NCI-H2227 treated with DMSO at 0.1 percent for 48 hours (cell line): ENCODE measurements at places on chromosomes 6 and 20.

- DNase-seq, result no peak
Observed at GRCh38 chr6:13653296-13653695, 38.2 kb downstream of the NOL7 start.

DNA sequence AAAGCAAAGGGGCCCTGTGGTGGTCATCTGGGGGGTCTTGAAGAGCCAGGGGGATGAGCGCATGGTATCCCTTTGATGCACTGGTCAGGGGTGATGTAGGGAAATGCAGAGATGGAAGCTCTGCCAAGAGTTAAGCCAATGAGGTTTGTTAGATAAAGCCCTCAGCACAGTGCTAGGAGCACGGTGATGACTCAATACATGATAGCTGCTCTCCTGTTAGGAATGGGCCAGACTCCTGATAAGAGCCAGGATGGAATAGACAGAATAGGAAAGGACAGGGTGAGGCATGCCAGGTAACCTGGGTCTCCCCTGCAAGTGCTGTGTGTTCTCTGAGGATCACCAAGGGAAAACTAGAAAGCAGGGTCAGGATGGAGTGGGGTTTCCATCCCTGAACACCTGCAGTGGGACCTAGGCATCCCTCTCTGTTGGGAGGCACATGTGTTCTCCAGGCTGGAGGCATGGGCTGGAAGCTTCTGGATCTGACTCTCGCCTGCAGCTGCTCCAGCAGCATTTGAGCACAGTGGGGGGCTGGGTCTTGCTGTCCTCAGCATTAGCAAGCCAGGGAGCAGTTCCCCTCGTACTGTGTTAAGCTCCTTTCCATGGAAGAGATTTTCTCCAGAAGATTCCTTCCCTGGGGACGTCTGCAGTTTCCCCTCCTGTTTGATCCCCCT, 71.8 kb upstream of the TIAM2 start:
- DNase-seq, result no peak

GRCh38 chr20:41116282-41116956, 20.9 kb upstream of the PLCG1 start:
- DNase-seq, result no peak

DNA sequence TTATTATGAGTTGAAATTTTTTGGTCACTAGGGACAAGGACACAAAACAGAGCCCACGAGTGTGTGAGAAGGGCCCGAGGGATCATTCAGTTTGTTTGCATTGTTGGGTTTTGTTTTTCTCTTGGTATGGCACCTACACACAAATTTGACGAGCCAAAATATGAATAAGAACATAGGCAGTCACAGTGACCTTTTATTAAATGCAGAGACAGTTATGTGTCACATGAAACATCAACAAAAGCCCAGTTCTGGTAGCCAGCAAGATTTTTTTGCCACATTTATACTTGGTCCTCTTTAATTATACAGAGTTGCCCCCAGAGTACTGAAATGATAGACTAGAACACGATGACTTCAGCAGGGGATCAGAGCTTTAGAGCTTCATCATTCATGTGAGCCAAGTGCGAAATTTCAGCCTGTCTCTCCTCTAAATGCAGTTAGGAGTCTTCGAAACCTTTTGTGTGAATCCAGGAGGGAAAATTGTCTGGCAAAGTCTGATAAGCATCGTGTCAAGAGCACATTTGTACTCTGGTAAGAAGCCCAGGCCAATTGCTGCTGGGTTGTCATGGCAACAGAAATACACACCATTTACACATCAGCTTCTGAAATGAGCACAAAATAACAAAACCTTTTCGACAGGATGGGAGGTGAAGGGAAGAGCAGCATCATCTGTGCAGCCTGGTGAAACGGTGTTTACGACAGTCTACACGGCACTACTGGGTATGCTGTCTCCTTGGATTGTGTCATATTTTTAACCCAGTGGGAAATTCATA, 79.2 kb upstream of the RIPOR2 start:
- DNase-seq, result peak; percentile 95

GRCh38 chr6:120826253-120826652, 508.0 kb downstream of the TBC1D32 start:
- no peak for DNase-seq

GRCh38 chr6:161226009-161226964, 47.6 kb downstream of the AGPAT4 start:
- DNase-seq, result no peak

GRCh38 chr20:25323496-25324246, 67.0 kb downstream of the ABHD12 start:
- no peak for DNase-seq

- DNase-seq, result no peak
Observed at GRCh38 chr6:150254770-150255169, 111.9 kb downstream of the PPP1R14C start.

DNA sequence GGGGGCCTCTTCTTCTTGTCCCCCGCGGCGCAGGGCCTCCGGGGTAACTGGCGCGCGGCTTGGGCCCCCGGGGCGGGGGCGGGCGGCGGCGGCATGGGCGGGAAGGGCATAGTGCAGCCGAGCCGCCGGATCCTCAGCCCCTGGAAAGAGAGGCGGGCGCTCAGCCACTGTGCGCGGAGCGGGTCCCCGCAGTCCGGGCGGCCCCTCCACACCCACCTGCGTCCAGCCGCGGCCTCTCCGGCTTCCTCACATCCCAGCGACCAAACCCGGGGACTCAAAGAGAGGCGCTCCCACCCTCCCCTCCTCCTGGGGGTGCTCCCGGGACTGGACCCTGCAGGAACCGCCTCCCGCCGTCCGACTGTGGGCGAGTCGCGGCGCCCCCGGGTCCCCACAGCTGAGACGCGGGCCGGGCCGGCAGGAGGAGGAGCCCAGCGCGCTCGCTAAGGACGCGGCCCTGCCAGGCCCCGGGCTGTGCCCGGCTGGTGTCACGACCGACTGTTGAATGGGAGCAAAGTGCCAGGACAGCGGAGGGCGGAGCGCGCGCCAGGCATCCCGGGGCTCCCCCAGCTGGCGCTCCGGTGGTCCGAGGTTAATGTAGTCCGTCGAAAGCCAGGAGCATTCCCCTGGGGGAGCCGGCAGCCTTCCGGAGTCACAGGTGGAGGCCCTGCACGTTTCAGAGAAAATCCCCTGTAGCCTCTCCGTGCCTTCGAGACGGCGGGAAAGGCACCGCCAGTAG, at the start of gene PRR18:
TSS of gene PRR18 (minus strand) at position 360 of the 736 bp plus-strand sequence. CDS start at position 110, 250 bp downstream.
- DNase-seq, result no peak

GRCh38 chr20:32191873-32192272, 15.7 kb downstream of the PLAGL2 start:
- DNase-seq, result no peak

DNA sequence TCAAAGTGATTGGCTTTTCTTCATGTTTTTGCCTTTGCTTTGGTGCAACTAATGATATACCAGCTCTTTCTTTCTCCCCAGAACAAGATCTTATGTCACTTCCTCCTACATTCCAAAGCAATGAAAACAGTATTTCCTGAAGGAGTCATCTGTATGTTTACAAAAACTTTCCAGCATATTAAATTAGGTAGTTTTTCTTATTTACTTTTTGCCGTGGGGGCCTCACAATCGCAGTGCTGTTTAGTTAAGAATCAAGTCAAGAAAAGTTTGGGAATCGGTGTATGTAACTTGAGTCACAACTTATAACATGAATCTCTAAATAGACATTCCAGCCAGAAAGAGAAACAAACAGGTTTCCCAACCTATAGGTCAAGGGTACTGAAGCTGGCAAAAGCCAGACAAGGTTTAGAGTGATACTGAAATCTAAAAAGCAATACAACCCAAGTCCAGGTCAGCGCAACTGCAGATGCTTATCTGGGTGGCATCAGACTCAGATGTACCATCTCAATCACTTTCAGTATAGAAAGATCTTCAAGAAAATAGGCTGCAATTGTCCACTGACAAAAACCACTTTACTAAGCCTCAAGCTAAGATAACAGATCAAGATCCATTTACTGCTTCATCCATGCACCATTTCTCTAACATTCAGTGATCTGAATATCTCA, 63.6 kb downstream of the IPCEF1 start:
- no peak for DNase-seq

- no peak for DNase-seq
Observed at GRCh38 chr20:50286609-50287008, 96.0 kb downstream of the CEBPB start.

DNA sequence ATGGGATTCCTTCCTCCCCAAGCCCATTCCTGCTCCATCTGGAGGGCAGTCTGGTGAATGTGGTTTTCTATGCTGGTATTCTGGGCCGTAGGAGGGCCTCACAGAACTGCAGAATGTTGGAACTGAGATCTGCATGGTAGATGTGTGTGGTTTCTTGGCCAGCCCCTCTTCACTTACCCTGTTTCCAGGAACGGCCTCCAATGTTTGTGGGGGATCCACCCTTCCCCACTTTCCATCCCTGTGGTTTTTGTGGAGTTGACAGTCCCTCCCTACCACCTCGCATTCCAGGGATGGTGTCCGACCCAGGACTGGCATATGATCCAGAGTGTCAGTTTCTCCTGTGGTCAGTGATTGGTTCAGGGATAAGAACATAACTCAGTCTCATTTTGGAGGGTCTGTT, 26.7 kb upstream of the TMEM14A start:
- no peak for DNase-seq

GRCh38 chr6:8875986-8876385, 440.6 kb upstream of the SLC35B3 start:
- no peak for DNase-seq
